ENCODE measurements at places on chromosomes 16 and 17.

GRCh38 chr17:76107509-76107908 is 3.9 kb upstream of the EXOC7 start:
- DNase-seq: no peak

- no peak for DNase-seq
Measured at GRCh38 chr17:43891851-43892646, 15.3 kb downstream of the MPP2 start.

DNA sequence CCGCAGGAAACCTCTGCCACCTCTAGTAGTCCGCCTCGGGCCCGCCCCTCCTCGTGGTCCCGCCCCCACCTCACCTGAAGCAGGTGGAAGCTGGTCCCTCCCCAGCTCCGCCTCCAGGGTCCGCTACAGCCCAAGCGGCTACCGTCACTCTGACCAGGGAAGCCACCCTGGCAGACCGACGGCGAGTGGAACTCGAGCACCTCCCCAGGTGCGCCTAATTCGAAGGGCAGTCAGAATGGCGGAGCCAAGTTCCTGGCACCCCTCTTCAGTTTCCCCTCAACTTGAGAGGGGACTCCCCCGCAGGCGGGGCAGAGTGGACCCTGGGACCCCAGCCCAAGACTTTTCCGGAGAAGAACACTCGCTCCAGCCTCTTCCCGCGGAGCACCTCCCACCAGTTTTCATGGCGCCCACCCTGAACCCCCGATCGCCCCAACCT is 507 bp downstream of the FHOD1 start:
- no peak for DNase-seq

DNA sequence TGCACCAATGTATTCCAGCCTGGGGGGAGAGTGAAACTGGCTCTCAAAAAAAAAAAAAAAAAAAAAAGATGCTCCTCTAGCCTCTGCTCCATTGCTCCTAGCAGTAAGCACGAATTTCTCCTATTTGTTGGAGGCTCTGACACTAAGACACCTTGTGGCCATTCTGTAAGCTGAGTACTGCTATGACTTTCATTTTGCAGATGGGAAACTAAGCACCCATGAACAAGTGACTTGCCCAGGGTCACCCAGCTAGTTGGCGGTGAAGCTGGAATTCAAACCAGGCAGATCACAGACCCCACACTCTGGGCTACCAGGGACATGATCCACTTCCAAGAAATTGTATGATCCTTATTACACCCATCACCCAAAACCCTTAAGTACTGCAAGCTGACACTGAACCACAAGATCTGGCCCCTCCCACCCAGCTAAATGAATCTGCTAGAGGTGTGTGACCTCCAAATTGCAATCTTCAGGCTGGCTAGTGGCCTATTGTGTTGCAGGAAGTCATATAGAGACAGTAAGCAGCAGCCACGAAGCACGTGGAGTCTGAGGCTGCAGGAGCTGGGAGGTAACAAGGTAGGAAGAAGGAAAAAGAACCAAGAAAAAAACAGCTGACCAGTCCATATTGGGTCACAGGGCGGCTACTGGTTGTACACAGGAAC is 209.4 kb downstream of the XYLT1 start:
- no peak for DNase-seq

DNA sequence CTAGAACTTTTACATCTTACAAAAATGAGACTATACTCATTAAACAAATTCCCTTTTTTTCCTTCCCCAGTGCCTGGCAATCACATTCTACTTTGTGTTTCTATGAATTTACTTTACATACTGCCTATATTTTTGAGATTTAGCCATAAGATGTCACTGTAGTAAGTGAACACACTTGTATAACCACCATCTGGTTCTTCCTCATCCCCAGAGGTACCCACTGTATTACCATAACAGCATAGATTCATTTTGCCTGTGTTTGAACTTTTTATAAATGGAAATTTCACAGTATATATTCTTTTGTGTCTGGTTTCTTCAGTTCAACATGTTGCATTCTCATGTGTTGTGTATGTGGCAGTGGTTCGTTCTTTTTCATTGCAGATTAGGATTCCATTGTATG is 15.8 kb downstream of the CYB5B start:
- DNase-seq: no peak

- no peak for DNase-seq
Measured at GRCh38 chr16:11621920-11622651, 35.4 kb upstream of the LITAF start.
